ENCODE measurements at places on chromosomes 1 and 21. TPM values are rescaled to one million over a fixed set of nuclear protein-coding genes. Genes with fewer than 3 reads are reported as not detected.

DNA sequence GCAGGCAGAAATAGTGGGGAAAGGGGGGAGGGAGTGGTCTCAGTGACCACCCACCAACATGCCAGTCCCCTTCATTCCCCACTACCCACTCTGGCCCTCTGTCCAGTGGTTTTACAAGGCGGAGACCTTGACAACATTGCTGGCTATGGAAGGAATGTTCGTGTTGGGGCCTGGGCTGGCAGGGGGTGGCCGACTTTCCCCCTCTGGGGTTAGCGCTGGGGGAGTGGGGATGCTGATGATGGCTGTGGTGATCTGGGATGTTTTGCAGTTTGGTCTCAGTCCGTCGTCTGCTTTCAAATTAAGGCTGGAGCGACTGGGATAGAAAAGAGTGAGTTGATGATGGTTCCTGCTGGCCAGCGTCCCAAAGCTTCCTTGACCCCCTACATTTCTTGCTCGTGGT, 20.3 kb downstream of the DDX20 start:
- no peak overlapping the region for H3K27ac ChIP-seq
- no peak overlapping the region for H3K4me3 ChIP-seq
- no peaks in the 10 kb centered on the region for H3K27me3 ChIP-seq
- peaks cover 22% of the 10 kb centered on the region for H3K4me1 ChIP-seq

Gene STYXL2
- total RNA-seq, result 0.59 TPM

- H3K27me3 ChIP-seq, result no peaks in the 10 kb centered on the region
- no peaks in the 10 kb centered on the region for H3K36me3 ChIP-seq
- no peak for DNase-seq
- H3K4me3 ChIP-seq, result no peak overlapping the region
- H3K4me1 ChIP-seq, result peaks cover 3% of the 10 kb centered on the region
Measured at GRCh38 chr1:166705376-166706289, 133.6 kb upstream of the POGK start.

Gene SELENBP1
- 17.9 TPM for total RNA-seq

Gene CYYR1
- total RNA-seq, result 29.3 TPM

Gene RCSD1
- total RNA-seq, result 0.50 TPM

Gene CNR2
- total RNA-seq, result not detected

DNA sequence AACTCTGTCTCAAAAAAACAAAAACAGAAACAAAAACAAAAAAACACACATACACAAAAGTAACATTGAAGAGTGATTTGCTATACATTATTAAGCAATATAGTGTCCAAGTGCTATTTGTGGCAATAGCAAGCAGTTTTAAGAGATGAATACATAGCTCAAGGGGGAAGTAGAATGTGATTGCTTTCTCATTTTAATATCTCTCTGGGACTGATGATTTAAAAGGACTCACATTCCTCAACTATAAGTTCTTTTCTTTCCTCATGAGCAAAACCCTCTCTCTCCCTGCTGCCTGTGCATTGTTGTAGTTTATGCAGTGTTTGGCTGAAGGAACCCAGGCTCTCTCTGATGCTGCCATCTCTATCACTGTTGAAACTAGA, 47.0 kb upstream of the CSF1 start:
- no peak for DNase-seq
- no peak overlapping the region for H3K27ac ChIP-seq
- H3K36me3 ChIP-seq, result peaks cover 7% of the 10 kb centered on the region
- H3K27me3 ChIP-seq, result no peaks in the 10 kb centered on the region
- peaks cover 21% of the 10 kb centered on the region for H3K4me1 ChIP-seq
